Common myeloid progenitor, CD34-positive (primary cell): ENCODE measurements at places on chromosomes 1 and 21.

- DNase-seq = no peak
Measured at GRCh38 chr1:236686815-236687160, 489 bp downstream of the ACTN2 start.

DNA sequence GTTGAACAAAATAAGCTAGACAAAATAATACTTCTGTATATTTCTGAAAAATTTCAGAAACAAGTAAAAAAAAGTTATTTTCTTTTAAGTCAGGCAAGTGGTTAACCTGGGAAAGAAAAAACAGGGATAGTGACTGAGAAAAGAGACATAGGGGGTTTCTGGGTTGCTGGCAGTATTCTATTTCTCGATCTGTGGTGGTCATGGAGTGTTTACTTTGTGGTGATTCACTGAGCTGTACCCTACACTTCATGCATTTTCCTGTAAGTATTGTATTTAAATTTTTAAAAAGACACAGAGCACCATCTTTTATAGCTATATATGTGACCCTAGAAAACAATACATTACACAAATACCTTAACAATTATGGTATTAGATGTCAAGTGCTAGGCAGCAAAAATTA is 58.2 kb downstream of the ZNF644 start:
- no peak for DNase-seq

DNA sequence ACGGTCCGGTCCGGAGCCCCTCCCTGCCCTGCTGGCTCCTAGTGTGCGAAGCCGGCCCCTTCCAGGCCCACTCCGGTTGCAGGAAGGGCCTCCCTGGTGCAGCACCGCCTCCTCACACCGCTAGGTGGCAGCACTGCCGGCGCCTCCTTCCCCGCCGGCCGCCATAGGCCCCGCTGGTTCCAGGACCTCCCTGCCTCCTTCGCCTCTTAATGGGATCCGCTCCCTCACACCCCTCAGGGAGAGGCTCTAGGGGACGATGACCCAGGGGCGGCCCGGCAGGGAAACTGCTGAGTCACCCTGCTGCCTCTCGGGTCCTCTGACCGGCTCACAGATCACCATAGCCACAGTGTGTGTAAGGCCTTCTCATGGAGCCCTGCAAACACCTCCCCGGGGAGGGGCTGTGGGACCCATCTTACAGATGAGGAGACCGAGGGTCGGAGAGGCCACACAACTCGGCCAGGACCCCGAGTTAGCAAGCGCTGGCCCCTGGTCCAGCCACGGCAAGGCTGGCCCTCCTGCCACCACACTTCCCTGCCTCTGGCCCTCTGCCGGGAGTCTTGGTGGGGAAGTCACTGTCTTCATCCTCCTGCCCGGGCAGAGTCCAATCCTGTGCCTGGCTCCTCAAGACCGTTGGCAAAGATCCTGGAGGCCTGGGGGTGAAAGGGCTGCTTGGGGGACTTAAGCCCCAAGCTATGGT is 1.6 kb upstream of the AJAP1 start:
- peak; percentile 52 for DNase-seq

DNA sequence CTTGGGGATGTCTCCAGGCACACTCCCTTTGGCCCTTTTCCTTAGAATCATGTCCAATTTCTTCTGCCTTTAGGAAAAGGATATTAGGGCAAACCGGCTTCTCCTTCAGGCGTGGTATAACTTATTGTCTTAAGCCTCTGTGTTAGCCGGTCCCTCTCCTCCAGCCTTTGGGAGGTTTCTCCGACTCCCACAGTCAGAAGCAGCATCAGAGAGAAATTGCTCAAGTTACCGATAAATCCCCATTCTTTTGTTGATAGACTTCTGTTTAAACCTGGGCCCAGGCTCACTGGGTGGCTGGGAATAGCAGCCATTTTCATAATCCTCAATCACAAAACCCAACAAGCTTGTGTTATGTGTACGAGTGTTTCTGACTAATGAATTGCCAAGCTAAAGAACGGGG is 85.4 kb upstream of the KAZN start:
- no peak for DNase-seq

DNA sequence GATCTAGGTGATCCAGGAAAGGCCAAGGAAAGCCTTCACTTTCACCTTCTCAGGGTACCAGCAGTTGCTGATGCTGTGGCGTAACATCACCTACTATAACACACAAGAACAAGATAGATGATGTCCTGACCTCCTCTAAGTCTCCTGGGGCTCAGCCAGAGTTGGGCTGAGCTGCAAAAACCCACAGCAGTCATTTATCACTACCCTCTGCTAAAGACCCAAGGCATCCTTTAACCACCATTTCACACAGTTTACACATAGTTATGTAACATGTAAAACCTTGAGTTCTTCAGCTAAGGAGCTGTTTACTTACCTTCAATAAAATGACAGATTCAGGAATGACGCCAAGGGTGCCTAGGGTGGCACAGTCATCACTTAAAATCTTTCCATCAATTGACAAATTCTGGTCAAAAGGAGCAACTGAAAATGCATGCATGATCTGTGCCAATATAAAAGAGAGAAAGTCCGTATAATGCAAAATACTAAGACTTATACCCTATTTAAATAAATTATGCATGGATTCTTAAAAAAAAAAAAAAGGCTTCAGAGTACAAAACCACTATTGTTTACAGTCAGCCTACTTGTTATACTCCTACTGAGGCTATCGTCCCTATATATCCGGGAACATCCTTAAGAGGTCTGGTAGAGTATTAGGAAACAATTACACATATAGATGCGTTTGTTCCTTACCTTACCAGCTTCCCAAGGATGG is 20.7 kb upstream of the RAP1GAP start:
- DNase-seq = no peak

DNA sequence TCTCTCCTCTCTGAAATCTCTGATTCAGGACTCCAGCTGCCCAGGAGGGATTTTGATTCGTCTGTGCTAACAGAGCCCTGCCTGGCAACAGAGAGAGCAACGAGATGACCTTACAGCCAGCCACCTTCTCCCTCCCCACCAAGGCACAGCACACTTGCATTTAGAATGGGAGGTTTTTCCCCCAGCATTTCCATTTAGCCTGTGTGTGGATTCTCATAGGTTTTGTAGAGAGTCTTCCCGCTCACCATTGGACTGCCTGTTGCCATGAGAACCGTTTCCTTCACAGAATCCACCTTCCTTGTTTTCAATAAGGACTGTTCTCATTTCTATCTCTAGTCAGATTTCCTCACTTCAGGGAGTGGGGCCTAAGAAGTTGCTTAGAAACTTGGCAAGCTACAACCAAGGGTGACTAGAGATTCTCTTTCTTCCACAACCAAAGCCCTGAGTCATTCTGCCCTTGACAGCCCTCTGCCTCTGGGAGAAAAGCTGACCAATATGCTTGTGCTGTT is 5.8 kb upstream of the IKBKE start:
- DNase-seq = peak; percentile 91

DNA sequence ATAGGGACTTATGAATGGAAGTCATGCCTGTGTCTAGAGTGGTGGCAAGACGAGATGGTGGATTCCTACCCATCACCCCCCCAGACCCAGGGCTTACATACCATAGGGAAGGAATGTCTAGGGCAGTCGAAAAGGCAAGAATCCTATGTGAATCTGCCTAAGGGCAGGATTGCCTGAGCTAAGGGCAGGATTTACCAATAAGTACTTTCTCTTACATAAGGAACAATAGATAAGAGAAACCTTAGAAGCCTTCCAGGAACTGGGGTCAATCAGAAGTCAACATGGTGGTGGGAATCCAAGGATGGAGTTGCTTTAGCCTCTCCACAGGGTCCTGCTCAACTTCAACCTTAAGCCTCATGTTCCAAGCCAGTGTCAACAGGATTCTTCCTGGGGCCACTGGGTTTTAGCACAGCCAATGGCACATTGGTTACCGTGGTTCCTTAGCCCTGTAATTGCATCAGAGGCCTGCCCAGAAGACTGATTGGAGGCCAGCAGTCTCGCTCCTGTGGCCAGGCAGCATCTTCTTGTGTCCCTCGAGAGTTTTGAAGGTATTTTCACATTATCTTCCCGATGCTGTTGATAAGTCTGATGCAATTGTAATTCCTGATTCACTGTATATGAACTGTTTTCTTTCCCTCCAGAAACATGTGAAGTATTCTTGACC is 20.7 kb downstream of the BACE2 start:
- DNase-seq = no peak

GRCh38 chr1:66334318-66334717 is 199.6 kb upstream of the SGIP1 start:
- no peak for DNase-seq

DNA sequence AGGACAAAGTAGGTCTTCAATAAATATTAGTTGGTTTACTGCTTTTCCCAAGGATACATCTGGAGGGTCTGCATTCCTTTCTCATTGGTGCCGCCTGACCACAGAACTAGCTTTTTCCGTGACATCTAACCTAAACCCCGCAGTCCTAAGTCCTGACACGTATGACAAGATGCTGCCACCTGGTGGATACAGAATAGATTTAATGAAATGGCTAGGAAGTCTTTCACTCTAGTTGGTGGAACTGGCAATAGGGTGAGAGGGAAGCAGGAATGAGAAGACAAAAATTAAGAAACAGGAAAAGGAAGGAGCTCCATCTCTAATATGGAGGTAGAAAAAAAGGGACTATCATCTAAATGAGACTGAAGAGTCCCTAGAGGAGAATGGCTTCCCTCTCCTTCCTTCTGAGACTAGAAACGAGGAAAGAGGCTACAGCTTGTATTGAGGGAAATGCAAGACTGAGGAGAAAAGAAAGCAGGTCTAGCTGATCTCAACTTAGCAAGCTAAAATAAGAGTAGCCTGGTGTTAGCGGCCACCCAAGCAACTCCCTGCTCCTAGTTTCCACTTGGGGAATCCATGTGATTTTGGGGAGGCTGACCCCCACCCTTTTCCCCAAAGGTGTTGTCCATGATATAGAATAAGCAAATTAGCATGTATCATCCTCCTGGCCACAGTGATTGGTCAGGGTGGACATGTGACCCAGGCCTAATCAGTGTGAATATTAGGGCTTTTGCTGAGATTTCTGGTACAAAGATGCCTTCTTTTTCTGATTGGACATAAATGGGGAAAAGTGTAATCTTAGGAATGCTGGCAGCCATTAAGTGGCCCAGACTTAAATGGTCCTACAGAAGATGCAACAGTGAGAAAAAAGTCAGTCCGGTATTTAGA is 5.9 kb downstream of the RFX5 start:
- DNase-seq = peak; percentile 85

DNA sequence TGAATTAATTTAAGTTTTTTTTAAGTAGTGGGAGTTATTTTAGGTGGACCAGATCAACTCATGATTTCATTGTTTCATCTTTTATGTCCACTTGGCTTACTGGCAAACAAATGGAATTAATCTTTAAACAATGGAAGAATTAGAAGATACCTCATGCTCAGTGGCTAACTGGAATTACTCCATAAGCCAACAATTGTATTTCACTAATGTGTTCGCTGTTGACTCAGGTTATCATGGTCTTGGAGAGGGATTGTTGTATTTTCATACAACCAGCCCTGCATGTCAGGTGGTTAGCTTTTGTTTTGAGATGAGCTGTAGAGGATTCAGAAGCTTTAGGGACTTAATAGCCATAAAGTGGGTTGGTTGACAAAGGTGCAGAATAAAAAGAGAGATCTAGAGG is 57.2 kb upstream of the HMCN1 start:
- no peak for DNase-seq

DNA sequence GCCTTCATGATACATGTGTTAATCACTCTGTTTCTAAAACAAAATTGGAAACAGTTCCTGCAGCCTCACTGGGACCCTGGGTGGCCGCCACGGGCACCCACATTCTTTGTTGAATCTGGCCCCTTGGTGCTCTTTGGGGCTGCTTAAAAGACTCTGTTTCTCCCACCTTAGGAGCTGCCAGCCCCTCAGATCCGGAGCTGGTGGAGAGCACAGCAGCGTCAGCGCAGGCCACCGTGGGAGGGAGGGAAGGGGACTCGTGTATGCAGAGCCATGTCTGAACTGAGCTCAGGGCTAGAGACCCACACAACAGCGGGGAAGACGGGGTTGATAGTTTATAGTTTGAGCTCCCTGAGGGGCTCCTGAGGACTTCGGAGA is 121.2 kb downstream of the CNIH3 start:
- DNase-seq = no peak

DNA sequence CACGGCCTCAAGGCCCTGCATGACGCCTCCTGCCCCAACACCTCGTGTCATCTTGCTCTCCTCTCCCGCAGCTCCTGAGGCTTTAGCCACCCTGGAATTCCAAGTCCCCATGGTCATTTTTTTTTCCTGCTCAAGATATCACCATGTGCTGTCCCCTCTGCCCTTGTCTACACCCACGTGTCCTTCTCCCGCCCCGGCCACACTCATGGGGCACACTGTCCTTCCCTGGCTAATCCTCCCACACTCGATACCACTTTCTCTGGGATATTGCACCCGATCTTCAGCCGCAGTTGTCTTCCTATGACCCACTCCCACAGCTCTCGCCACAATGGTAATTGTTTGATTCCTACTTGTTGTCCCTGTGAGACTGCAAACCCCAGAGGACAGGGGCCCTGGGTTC is 29.7 kb upstream of the LGALS8 start:
- DNase-seq = no peak

DNA sequence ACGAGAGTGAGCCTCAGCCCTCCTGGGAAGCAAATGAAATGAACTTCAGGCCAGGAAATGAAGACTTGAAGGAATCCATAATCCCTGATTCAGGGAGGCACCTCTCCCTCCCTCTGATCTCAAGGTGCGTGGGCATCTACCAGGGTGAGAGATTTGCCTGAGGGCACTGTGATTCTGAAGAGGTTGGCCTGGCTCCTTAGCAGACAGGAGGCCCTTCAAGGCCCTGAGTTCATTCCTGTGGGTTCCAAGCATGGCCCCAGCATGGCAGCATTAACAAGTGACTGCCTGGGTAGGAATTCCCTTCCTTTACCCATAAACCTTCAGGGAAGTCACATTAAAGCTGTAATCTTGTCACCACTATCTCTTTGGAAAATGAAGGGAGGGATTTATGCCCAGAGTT is 29.8 kb upstream of the IFNGR2 start:
- no peak for DNase-seq

DNA sequence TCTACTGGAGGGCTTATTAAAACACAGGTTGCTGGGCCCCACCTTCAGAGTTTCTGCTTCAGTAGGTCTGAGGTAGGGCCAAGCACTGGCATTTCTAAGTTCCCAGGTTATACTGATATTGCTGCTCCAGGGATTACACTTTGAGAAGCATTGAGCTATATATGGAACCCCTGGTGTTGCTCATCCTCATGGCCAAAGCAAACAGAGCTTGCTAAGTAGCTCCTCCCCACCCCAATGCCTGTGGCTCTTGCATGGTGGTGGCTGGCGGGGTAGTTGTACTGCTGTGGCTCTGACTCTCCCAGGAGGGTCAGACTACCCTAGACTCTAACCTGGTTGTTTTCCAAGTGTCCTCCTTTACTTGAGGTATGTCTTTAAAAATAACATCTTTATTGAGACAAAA is 143.6 kb downstream of the SPATA46 start:
- no peak for DNase-seq

- DNase-seq = no peak
Measured at GRCh38 chr1:22285549-22286396, 142.9 kb upstream of the WNT4 start.
